CD4-positive, alpha-beta memory T cell (primary cell): ENCODE measurements at places on chromosomes 6 and 20.

DNA sequence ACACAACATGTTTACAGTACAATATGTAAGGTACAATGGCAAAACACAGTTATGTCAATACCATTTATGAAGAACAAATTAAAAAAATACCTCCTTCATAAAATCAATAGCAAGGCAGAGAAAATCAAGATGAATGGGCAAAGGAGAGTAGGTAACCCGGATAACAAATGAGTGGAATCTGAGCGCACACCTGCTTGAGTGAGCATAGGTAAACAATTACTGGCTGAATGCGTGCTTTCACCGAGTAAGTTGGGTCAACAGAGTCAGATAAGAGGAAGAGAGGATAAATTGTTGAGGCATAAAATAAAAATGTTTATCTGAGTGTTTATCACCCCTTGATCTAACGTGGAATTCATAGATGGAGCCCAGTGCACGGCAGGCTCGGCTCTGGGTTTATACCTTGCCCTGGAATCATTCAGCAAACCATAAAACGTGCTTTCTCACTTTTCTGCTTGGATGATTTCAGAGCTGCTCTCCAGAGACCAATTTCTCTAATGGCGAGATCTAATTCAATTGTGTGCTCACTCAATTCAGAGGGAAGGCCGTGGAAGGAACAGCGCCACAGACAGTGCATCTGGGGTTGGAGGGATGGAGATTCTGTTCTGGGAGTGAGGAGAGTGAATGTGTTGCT is 224.8 kb upstream of the MAP3K7 start:
- no peak for DNase-seq

GRCh38 chr6:17932330-17932852 is 55.0 kb downstream of the KIF13A start:
- no peak for DNase-seq

DNA sequence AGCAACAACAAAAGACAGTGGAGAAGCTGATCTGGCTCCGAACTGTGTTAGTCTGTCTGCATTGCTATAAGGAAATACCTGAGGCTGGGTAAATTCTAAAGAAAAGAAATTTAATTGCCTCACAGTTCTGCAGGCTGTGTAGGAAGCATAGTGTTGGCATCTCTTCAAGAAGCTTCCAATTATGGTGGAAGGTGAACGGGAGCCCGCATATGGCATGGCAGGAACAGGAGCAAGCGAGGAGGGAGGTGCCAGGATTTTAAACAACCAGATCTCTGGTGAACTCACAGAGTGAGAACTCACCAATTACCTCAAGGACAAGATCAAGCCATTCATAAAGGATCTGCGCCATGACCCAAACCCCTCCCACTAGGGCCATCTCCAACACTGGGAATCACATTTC is 293.5 kb downstream of the SMOC2 start:
- no peak for DNase-seq

- DNase-seq = no peak
Measured at GRCh38 chr6:72624557-72625160, 2.8 kb downstream of the KCNQ5 start.

- peak; percentile 34 for DNase-seq
Measured at GRCh38 chr6:53240761-53241160, 92.1 kb upstream of the GCM1 start.

GRCh38 chr6:125480571-125480970 is 178.8 kb upstream of the HDDC2 start:
- no peak for DNase-seq

DNA sequence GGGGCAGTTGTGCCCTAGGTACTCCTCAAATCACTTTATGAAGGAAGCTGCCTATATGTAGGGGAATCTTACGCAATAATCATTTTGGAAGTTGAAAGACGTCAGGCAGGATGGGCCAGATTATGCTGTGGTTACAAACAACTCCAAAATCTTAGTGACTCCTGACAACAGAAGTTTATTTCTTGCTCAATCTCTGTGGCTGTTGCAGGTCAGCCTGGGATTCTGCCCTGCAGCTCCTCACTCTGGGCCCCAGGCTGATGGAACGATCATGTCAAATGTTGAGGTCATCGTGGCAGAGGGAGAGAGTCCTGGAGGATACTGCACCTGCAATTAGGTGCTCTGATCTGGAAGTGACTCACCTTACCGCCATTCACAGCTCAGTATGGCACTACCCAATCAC is 88.4 kb downstream of the ZDHHC14 start:
- no peak for DNase-seq

- DNase-seq = no peak
Measured at GRCh38 chr6:118316796-118317384, 231.2 kb upstream of the PLN start.

DNA sequence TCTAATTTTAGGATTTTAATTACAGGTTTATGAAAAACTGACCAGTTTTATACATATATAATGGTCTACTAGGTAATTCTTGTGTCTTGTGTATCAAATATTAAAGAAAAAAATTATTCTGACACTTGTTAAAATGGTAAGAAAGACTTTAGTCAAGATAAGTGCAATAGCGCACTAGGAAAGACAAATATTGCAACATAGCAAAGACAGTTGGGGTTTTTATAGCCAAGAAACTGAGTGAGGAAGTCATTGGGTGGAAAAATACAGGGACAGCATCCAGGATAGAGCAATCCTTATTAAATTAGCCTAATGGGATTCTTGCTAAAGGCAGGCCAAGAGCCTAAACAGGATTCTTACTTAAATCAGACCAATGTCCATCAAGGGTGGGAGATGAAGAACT is 71.1 kb downstream of the ROS1 start:
- DNase-seq = no peak

DNA sequence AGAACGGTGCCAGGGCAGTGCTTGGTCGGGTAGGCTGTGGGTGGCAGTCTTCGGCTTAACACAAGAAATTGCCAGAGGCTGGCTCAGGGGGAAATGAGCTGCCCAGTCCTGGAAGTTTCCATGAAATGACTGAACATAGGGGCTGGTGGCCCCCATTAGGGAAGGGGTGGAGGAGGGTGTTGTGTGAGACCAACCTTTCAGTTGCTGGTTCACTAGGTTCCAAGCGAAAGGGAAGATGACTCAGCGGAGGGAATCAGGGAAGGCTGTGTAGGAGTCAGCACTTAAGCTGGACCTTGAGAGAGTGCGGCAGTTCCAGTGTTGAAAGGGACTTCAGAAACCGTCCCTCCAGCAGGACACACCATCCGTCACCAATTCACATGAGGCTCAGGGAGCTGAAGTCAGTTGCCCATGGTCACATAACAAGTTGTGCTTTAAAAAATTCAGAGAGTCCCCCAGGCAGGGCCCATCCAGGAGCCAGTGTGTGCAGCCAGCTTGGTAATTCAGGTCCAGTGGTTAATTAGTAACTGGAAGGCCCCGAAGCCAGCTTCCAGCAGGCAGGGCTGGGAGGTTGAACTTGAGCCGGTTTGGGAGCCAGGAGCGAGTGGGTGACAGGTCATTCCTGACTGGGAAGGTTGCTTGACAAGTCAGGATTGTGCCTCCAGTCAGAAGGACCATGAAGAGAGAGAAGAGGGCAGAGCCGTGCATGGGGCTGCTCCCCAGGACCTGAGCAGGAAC is at the start of gene SGK2:
Gene SGK2, plus strand, starts transcription at position 616 of the 735 bp plus-strand sequence. CDS start 7,469 bp downstream, outside the sequence.
- DNase-seq = no peak

GRCh38 chr6:4125933-4126864 is 9.2 kb downstream of the ECI2 start:
- DNase-seq = no peak

DNA sequence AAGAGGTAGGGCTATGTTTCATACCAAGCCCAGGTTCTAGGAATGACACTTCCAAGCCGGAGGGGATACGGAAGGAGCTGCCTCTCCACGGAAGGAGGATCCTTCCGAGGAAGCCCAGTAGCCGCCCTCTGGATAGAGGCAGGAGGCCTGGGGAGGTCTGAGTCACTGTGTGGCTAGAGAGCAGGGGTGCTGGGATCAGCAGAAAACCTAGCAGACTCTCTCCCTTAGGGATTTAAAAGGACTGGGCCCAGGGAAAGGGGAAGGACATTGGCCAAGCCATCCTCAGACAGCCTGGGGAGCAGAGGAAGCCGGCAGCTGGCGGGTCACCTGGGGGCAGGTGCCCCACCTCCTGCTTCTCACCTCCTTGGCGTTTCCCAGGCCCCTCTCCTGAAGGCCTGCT is 36.6 kb upstream of the NFATC2 start:
- no peak for DNase-seq

DNA sequence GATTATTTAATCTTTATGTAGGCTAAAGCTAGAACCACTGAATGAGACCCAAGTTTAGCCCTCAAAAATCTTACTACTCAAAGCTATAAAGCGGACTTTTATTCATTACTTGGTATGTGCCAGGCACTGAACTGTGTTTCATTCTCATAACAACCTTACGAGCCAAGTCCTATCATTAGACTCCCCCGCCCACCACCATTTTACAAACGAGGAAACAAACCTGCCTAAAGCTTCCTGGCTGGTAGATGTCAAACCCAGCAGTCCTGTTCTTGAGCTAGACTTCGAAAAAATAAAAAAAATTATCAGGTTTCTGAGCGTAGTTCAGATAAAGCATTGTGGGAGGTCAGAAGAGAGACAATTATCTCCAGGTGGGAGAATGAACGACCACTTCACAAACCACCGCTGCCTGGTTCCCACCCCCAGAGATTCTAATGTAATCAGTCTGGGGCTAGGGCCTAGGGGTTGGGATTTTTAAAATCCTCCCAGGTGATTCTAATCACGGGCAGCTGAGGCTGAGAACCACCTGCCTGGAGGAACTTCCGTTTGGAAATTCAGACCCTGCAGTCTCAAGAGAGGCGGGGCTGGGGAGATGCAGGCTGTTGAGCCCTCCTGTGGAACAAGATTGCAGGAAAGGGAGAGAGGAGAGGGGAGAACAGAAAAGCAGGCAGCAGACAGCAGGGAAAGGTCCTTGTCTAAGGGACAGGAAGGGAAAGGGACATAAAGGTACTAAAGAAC is 8.6 kb downstream of the ADTRP start:
- DNase-seq = no peak

DNA sequence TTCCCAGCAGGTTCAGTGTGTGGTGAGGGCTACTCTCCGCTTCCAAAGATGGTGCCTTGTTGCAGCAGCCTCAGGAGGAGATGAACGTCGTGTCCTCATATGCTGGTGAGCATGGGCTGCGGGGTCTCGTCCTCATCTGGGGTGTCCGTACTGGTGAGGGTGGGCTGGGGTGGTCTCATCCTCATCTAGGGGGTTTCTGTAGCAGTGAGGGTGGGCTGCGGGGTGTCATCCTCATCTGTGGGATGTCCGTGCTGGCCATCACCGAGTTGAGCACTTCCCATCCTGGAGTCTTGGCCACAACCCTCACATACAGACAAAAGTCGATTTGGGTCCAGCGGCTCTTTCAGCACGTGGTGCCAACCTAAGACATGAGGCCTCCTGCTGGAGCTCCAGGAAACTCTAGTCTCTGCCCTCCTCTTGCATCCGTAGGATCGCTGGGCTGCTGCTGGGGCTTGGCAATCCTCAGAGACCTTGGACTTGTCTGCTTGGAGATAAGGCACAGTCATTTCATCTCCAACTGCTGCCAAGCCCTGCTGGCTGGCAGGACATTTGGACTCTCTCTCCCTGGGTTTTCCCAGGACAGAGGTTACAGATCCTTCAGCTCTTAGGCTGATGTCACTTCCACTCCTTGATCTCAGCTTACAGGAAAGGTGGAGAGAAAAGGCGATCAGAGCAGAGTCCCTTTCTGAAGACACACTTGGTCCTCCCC is 160.4 kb downstream of the PACRG start:
- no peak for DNase-seq

DNA sequence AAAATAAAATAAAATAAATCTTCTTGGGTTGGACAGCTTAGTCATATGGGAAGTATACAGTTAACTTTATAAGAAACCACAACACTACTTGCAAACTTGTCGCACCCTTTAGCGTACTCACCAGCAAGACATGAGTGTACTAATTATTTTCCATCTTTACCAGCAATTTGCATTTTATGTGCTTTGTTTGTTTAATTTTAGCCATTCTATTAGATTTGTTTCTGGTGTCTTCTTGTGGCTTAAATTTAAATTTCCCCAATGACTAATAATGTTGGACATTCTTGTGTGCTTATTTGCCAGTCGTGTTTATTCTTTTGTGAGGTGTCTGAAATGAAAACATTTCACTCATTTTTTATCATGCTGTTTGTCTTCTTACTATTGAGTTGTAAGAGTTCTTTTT is 1172.2 kb upstream of the CITED2 start:
- no peak for DNase-seq

- no peak for DNase-seq
Measured at GRCh38 chr6:109118871-109119354, 23.6 kb downstream of the CEP57L1 start.

GRCh38 chr6:107697682-107698081 is 126.4 kb downstream of the SCML4 start:
- no peak for DNase-seq

DNA sequence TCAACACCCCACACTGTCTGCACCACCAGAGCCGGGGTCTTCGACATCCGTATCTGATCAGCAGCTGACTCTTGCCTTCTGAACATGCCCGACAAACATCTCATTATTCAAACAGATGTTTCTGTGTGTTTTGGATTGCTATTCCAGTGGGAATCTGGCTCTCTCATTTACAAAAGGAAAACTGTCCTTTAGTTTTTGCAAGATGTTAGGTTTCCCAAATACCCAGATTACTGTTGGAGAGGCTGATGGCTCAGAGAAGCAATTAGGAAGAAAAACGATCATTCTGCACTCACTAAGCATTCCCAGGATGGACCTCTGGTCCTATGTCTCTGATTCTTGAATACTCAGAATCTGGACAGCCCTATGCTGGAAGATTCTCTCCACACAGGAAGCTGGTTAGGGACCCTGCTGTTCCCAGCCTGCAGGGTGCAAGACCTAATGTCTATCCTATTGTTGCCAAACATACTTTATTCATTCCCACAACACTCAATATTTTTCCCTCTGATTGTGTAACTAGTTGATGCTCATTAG is 532.9 kb downstream of the CDH26 start:
- DNase-seq = no peak

DNA sequence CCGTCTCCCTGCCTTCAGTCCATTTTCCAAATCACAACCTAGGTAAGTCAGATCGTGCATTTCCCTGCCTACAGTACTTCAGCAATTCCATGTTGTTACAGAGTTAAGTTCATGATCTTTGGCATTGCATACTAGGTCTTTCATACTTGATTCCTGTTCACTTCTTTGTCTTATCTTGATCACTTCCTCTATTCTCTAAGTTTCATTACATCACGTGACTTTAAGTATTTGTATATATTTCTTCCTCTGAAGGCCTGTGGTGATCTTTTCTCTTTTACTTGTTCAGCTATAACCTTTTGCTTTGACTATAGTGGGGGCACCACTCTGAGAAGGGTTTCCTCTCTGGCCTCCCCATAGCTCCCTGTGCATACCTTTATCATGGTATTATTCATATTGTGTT is 100.2 kb downstream of the TRMT11 start:
- no peak for DNase-seq

DNA sequence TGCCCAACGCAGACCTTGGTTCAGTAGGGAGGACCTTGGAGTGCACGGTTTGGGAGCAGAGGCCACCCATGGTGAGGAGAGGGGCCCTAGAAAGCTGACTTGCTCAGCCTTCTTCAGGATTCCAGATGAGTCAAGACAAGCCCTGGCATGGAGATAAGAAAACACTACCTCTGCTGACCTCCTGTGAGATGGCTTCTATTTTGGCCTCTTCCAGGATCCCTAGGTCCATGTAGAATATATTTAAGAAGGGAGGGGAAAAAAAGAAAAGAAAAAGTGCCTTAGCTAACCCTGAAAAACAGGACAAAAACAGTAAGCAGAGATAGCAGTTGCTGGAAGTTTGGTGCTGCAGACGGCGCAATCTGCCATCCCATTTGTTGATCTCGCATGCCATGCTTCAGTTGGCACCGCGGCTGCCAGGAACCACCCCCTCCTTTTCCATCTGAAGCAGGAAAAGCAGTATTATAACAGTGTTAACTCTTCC is 100.0 kb downstream of the ARMC2 start:
- DNase-seq = no peak
